ENCODE measurements at places on chromosomes 12 and 14.
A peak's percentile ranks its signal among the peaks of the same experiment; 100 is the strongest.

- no peak overlapping the region for H3K4me3 ChIP-seq
- H3K36me3 ChIP-seq, result no peaks in the 10 kb centered on the region
- peaks cover 3% of the 10 kb centered on the region for H3K27me3 ChIP-seq
Measured at GRCh38 chr12:536751-537245, 77.1 kb downstream of the B4GALNT3 start.

GRCh38 chr14:67644428-67644827, 24.7 kb downstream of the ARG2 start:
- H3K4me1 ChIP-seq, result peaks cover 6% of the 10 kb centered on the region
- no peak overlapping the region for H3K4me3 ChIP-seq
- no peaks in the 10 kb centered on the region for H3K27me3 ChIP-seq
- DNase-seq, result no peak
- no peaks in the 10 kb centered on the region for H3K36me3 ChIP-seq

- no peak overlapping the region for H3K4me3 ChIP-seq
- H3K4me1 ChIP-seq, result peaks cover 3% of the 10 kb centered on the region
- DNase-seq, result no peak
- no peaks in the 10 kb centered on the region for H3K36me3 ChIP-seq
Measured at GRCh38 chr12:122411537-122411936, 10.9 kb downstream of the CLIP1 start.

GRCh38 chr12:75683220-75683619, 171.8 kb upstream of the KRR1 start:
- H3K4me3 ChIP-seq, result no peak overlapping the region
- H3K4me1 ChIP-seq, result peaks cover 29% of the 10 kb centered on the region

- peaks cover 6% of the 10 kb centered on the region for H3K27me3 ChIP-seq
- no peaks in the 10 kb centered on the region for H3K36me3 ChIP-seq
- H3K4me1 ChIP-seq, result peaks cover 22% of the 10 kb centered on the region
- no peak overlapping the region for H3K27ac ChIP-seq
- no peak for DNase-seq
Measured at GRCh38 chr12:108318472-108319275, 20.4 kb downstream of the CMKLR1 start.

DNA sequence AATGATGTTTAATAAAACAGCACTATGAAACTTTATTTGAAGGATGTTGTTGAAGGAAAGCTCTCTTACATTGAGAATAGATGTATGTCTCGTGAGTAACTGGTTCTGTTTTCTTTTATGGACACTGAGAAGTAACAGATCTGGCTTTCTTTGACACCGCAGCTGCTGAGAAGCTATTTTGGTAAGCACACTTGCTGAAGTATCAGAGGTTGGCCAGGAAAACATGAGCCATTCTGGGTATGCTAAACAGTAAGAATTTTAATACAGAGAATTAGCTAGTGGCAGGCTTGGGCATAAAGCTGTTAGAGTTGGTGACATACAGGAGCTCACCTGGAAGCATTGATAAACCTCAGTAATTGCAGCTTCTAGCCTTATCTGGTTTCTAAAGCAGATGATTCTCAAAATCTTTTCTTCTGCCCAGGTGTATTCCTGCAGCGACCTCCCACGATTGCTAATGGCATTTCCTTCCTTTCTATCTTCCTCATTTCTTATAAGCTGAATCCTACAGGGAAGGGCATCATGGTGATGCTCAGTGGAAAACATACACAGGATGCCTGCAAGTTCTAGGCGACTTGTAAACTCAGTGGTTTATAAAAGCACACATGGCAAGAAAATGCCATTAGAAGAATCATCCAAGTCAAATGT, 291.6 kb upstream of the SLC16A7 start:
- DNase-seq, result no peak

DNA sequence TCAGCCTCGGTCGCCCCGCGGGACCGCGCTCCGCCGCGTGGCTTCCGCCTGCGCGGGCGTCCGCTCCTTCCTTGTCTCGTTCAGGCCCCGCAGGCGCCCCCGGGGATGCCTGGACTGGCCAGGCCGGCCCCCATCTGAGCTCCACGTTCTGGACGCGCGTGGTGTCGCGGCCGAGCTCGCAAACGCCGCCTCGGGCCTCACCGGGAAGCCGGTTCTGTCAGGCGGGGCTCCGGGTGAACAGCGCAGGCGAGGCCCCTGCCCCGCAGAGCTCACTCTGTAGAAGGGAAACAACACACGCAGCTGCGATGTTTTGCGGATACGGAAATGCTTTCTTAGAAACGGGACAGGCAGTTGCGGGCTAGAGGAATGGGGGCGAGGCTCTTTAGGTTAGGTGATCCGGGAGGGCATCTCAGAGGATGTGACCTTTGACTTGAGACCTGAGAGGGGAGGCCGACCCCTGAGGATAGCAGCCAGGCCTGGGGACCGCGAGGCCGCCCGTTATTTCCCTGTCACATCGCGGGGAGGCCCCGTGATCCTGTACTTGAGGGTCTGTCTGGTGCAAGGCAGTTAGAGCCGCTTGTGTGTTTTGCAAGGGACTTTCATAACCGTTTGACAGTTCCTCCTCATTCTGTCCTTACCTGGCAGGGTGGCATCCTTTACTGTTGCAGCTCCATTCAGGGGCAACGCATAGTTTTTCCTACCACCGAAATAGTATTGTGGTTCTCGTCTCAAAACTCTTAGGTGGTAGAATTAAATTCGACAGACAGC, 584 bp downstream of the VRK1 start:
- H3K4me3 ChIP-seq, result peak overlapping the region; percentile 83
- H3K36me3 ChIP-seq, result no peaks in the 10 kb centered on the region
- peak overlapping the region; percentile 96 for H3K27ac ChIP-seq
- H3K27me3 ChIP-seq, result peaks cover 8% of the 10 kb centered on the region

DNA sequence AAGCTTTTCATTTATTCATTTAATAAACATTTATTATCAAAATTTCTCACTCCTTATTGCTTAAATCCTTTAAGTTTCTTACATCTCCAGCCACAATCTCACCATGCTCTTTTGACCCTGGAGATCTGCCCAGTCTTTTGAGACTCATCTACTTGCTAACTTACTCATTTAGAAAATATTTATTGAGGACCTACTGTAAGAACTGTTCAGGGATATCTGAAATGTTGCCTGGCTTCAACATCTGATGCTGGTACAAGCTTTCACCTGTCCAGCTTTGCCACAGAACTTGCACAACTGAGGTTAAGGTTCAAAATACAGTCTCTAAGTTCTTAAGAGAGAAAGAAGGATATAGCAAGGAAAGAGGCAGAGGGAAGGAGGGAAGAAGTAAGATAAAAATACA, 17.5 kb upstream of the GXYLT1 start:
- H3K36me3 ChIP-seq, result no peaks in the 10 kb centered on the region
- no peak for DNase-seq
- no peaks in the 10 kb centered on the region for H3K4me1 ChIP-seq
- no peak overlapping the region for H3K4me3 ChIP-seq
- no peak overlapping the region for H3K27ac ChIP-seq
- no peaks in the 10 kb centered on the region for H3K27me3 ChIP-seq

- DNase-seq, result no peak
- H3K4me1 ChIP-seq, result peaks cover 6% of the 10 kb centered on the region
- peak overlapping the region; percentile 93 for H3K4me3 ChIP-seq
- H3K27ac ChIP-seq, result peak overlapping the region; percentile 99
- H3K36me3 ChIP-seq, result no peaks in the 10 kb centered on the region
- H3K27me3 ChIP-seq, result peaks cover 22% of the 10 kb centered on the region
Measured at GRCh38 chr12:49292729-49293055, 2.3 kb upstream of the PRPH start.

DNA sequence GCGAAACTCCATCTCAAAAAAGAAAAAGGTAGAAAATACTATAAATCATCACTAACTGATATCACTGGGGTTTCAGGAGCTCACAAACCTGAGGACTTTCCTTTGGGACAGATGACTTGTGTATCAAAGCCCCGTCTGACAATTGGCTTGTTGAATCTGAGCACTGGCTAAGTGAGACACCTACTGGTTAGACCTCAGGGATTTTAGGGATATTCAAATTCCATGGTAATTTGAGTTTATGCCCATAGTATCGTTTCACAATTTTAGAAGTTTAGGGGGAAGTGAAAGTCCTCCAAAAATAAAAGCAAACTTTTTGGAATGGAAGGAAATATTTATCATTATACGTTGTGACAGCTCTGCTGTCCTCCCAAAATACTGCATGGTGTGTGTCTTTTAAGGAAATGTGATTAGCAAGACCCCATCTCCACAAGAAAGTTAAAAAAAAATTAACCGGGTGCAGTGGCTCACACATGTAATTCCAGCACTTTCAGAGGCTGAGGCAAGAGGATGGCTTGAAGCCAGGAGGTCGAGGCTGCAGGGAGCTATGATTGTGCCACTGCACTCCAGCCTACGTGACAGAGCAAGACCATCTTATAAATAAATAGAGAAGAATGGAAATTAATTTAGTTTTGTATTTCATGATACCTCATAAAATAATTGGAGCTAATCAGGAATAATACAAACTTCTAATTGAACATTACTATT, 49.2 kb downstream of the FBXL14 start:
- no peak for DNase-seq
- H3K27ac ChIP-seq, result no peak overlapping the region
- no peaks in the 10 kb centered on the region for H3K36me3 ChIP-seq
- H3K4me3 ChIP-seq, result no peak overlapping the region
- H3K4me1 ChIP-seq, result no peaks in the 10 kb centered on the region

- no peak overlapping the region for H3K27ac ChIP-seq
- H3K36me3 ChIP-seq, result no peaks in the 10 kb centered on the region
- no peak overlapping the region for H3K4me3 ChIP-seq
- DNase-seq, result no peak
- H3K27me3 ChIP-seq, result peaks cover 2% of the 10 kb centered on the region
Measured at GRCh38 chr12:4820971-4821370, 88.7 kb upstream of the KCNA1 start.

DNA sequence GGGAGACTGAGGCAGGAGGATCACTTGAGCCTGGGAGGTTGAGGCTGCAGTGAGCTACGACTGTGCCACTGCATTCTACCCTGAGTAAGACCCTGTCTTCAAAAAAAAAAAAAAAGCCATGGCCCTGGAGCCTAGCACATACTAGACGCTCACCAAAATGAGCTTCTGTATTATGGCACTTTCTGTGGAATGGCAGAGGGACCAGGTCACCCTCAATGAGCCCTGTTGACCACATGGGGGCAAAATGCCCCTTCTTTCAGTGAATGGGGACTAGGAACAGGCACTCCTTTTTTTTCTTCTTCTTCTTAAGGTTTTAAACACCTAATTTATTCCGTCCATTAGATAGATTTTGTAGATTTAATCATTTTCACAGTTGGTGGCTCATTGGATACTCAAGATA, 50.5 kb downstream of the FAM222A start:
- no peaks in the 10 kb centered on the region for H3K36me3 ChIP-seq
- peaks cover 5% of the 10 kb centered on the region for H3K4me1 ChIP-seq

- no peak overlapping the region for H3K4me3 ChIP-seq
- no peaks in the 10 kb centered on the region for H3K36me3 ChIP-seq
- no peak overlapping the region for H3K27ac ChIP-seq
- peaks cover 1% of the 10 kb centered on the region for H3K4me1 ChIP-seq
Measured at GRCh38 chr14:42490536-42490935, 883.9 kb downstream of the LRFN5 start.

- no peak for DNase-seq
- peaks cover 3% of the 10 kb centered on the region for H3K27me3 ChIP-seq
- no peak overlapping the region for H3K4me3 ChIP-seq
- no peaks in the 10 kb centered on the region for H3K36me3 ChIP-seq
Measured at GRCh38 chr12:98574110-98574509, 19.4 kb upstream of the SLC25A3 start.

GRCh38 chr12:93183940-93184671, 193.6 kb upstream of the NUDT4 start:
- no peak overlapping the region for H3K4me3 ChIP-seq
- no peaks in the 10 kb centered on the region for H3K27me3 ChIP-seq
- no peaks in the 10 kb centered on the region for H3K36me3 ChIP-seq
- no peak overlapping the region for H3K27ac ChIP-seq

DNA sequence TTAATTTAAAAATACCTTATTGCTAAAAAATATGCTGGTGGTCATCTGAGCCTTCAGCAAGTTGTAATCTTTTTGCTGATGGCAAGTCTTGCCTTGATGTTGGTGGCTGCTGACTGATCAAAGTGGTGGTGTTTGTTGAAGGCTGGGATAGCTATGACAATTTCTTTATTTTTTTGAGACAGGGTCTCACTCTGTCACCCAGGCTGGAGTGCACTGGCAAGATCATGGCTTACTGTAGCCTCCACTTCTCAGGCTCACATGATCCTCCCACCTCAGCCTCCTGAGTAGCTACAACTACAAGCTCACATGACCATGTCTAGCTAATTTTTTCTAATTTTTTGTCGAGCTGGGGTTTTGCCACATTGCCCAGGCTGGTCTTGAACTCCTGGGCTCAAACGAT, 24.8 kb downstream of the PRORP start:
- H3K4me3 ChIP-seq, result no peak overlapping the region
- H3K27ac ChIP-seq, result no peak overlapping the region
- no peaks in the 10 kb centered on the region for H3K27me3 ChIP-seq
- H3K4me1 ChIP-seq, result peaks cover 6% of the 10 kb centered on the region
- no peak for DNase-seq

DNA sequence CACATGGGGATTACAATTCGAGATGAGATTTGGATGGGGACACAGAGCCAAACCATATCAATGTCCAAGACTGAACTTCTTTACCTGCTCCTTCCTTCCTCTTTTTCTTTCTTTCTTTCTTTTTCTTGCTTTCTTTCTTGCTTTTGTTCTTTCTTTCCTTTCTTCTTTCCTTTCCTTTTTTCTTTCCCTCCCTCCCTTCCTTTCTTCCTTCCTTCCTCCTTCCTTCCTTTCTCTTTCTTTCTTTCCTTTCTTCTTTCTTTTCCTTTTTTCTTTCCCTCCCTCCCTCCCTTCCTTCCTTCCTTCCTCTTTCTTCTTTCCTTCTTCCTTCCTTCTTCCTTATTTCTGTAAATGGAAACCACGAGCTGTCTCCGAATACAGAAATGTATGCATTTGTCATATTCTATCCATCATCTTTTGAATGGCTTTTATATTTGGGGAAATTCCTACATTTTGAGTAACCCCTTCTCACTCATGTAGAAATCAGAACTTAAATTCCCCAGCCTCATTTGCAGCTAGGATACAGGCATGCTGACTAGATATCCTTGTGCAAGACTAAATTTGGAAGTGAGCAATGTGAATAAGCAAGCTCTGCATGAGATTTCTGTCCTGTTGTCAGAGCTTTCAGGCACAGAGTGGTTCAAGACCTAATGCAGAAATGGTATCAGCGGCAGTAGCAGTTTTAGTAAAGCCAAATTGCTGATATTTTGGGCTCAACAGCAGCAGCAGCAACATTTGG, 11.5 kb downstream of the GPR33 start:
- H3K4me1 ChIP-seq, result no peaks in the 10 kb centered on the region
- no peak overlapping the region for H3K27ac ChIP-seq
- no peaks in the 10 kb centered on the region for H3K27me3 ChIP-seq
- peaks cover 5% of the 10 kb centered on the region for H3K36me3 ChIP-seq

- no peak overlapping the region for H3K27ac ChIP-seq
- H3K4me1 ChIP-seq, result peaks cover 19% of the 10 kb centered on the region
- H3K27me3 ChIP-seq, result peaks cover 3% of the 10 kb centered on the region
- no peak overlapping the region for H3K4me3 ChIP-seq
- DNase-seq, result no peak
Measured at GRCh38 chr12:69922999-69923398, 98.0 kb downstream of the MYRFL start.
